ENCODE measurements at places on chromosomes 1 and 21.

- DNase-seq, result no peak
These were observed 33.9 kb downstream of the TMEM63A start for GRCh38 chr1:225848030-225848955.

- DNase-seq, result no peak
These were observed 2.9 kb downstream of the TNFAIP8L2 start for GRCh38 chr1:151159373-151159772.

DNA sequence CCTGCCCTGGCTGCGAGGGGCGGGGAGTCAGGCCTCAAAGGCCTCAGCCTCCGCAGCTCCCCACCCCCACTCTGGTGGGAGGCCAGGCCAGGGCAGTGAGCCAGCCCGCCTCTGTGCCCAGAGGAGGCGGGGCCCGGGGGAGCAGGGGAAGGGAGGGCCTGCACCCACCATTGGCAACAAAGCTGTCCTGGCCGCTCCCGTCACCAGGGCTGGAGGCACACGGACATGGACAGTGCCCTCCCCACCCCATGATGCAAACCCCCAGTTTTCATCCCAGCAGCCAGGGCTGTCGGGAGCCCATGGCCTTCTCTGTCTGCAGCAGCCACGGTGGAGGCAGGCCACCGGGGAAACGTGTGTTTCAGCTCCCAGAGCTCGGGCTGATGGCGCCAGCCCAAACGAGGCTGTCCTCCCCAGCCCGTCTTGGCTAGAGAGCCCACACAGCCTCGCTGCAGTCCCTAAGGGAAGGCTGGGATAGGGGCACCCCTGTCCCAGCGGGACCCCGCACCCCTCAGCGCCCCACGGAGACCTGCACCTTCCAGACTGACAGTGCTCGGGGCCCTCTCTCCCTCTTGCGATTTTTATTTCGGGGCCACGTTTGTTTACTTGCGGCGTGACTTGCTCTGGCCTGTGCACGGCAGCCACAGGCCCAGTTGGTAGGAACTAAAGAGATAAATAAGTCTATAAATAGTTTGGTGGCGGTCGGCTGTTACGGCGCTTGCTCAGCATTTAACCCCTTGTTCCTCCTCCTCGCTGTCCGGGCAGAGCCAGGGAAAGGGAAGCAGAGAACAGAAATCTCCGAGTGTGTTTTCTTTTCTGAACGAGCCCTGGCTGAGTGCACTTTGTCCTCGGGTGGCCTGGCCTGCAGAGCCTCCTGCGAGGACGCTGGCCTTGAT is 101.8 kb downstream of the PRDM16 start:
- DNase-seq, result peak; percentile 84

DNA sequence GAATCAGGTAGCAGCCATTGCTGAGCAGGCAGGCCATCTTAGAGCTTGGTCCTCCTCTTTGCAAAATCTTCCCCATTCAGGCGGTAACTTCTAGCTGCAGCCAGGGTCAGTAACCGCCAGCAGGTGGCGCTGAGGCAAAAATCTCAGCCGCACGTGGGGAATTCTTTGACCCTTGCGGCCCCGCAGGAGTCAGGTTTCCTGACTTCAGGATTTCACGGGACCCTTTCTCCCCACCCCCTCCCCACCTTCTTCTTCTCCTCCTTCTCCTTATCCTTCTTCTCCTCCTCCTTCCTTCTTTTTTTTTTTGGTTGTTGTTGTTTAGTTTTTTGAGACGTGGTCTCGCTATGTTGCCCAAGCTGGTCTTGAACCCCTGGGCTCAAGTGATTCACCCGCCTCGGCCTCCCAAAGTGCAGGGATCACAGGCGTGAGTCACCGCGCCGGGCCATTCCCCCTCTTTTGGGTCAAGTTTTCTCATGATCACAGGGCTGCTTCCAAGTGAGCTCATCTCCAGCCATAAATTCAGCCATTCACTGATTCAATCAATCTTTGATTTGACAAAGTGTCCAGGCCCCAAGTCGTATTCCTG is 33.4 kb upstream of the TENT5B start:
- no peak for DNase-seq

DNA sequence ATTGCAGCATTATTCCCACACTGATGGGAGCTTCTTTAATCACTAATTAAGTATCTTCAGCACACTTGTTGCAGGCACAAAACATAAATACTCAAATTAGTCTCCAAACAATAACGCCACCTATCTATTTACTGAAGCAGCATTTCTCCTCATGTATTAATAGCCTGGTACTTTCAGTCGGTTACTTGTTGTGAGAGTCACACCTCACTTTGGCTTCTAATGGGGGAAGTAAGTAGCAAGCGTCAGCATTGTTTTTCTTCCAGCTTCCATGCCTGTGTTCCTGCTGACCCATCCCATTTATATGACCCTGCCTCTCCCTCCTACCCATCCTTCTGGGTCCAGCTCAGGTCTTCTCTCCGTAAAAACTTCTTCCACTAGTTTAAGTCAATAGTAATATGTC is 31.9 kb upstream of the DENND1B start:
- DNase-seq, result no peak

DNA sequence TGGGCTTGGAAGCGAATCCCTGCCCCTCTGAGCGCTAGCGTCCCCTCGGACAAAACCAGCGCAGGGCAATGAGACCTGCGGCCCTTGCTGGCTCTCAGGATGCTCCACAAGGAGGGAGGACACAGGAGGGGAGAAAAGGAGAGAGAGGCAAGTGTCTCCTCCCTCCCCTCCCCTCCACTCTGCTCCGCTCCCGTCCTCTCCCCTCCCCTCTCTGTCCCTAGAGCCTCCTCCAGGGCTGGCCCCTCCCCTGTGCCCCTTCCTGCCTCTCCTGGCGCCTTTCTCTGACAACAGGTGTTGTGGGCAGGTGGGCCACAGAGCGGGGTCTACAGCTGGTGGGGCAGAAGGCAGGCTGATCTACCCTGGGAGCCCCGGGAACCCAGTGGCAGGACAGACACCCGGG is 35.2 kb downstream of the TP73 start:
- no peak for DNase-seq

DNA sequence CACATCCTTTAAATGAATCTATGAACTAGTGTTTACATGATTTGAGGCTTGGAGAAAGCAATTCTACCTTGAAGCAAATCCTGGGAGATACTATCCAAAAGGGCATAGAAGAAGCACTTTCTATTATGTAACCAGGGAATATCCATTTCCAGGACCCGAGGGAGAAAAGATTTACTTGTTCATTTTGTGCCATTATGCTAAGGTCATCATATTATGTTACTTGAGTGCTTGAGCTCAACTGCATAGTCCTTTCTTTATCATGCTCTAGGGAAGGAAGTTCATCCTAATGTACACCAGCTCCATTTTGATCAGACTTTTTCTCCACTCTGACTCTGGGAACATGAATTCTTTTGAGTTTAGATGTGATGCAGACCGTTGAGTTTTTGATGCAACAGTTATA is 188.6 kb upstream of the SNX7 start:
- no peak for DNase-seq

GRCh38 chr1:154405747-154406571 is 816 bp downstream of the IL6R start:
- peak; percentile 68 for DNase-seq

DNA sequence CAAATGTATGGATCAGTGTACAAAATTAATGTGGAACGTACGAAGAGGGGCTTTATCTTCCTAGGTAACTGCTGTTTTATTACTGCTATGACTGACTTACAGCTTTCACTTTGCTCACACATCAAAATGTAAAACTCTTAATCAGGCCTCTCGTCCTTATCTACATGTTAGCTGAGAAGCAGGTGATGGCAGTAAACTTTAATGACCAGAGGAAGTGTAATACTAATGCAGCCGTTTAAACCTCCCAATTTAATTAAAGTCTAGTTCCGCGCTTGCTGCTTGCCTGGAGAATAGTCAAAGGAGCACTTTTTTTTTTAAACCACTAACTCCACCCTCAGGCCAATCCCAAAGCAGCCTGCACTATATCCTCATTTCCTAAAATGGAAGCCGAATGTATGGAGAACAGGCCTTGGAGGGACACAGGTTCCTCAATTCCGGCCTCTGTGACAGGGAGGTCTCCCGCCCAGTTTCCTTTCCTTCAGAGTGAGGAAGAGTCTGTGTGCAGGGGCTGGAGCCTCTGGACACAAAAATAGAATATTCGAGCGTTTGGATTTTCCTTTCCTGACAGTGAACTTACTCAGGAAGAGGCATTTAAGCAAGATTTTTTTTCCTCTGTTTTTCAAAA is 36.7 kb upstream of the RASAL2 start:
- no peak for DNase-seq

DNA sequence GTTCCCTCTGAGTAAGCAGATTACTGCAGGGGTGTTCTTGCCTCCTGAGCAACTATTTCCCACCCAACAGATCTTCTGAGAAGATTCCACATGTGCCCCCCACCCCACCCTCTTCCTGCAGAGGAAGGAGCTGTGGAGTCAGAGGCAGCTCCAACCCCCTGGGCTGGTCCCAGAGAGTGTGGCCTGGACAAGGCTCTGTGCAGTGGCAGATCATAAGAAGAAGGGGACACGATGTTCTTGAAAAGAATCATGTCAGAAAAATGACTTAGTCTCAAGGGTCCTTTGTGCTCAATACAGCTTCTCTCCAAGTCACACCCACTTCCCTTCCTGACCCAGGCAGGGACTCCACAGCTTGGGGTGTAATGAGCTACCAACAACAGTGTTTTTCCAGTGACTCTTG is 95.2 kb downstream of the SYF2 start:
- DNase-seq, result no peak

- DNase-seq, result no peak
These were observed 18.4 kb downstream of the CNIH4 start for GRCh38 chr1:224375059-224375458.

- DNase-seq, result peak; percentile 86
These were observed 31.2 kb downstream of the CDCP2 start for GRCh38 chr1:54121482-54122134.

- no peak for DNase-seq
These were observed 93.0 kb downstream of the APP start for GRCh38 chr21:26077521-26077920.

DNA sequence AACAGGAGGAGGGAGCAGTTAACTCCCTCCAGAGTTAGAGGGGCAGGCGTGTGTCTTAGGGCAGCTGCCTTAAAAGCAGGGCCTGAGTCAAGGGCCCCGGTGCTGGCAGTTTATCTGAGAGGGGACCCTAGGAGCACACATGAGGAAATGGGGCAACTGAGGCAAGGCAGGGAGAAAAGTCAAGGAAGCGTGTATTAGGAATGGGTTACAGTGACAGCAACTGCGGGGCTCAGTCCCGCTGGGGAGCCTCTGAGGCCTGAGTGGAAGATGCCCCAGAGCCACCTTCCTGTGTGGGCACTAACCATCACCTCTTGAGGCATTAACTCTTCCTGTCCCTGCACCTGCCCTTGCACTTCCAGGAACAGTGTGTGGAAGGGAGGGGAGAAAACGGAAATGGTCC is 276.3 kb downstream of the MATN1 start:
- DNase-seq, result no peak

DNA sequence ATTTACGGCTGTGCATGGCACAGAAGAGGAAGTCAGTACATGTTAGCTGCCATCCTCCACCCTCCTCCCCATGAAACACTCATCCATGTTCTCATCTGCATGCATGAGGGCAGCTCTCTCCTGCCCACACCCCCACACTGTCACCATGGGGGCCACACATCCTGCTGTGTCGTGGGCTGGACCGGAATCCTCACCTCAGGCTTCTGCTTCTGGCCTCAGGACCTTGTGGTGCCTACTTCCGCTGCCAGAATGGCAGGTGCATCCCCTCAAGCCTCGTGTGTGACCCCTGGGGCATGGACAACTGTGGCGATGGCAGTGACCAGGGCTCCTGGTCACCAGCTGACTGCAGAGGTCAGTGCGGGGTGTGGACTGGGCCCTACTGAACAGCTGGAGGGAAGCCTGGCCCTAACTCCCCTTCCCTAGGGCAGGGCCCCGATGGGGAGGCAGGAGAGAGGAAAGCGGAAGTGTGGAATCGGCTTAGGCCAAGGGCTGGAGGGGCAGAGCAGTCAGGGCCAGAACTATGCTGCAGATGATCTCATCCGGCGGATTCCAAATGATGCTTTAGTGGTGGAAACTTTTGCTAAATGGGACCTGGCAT is 3.8 kb downstream of the LDLRAD2 start:
- no peak for DNase-seq

DNA sequence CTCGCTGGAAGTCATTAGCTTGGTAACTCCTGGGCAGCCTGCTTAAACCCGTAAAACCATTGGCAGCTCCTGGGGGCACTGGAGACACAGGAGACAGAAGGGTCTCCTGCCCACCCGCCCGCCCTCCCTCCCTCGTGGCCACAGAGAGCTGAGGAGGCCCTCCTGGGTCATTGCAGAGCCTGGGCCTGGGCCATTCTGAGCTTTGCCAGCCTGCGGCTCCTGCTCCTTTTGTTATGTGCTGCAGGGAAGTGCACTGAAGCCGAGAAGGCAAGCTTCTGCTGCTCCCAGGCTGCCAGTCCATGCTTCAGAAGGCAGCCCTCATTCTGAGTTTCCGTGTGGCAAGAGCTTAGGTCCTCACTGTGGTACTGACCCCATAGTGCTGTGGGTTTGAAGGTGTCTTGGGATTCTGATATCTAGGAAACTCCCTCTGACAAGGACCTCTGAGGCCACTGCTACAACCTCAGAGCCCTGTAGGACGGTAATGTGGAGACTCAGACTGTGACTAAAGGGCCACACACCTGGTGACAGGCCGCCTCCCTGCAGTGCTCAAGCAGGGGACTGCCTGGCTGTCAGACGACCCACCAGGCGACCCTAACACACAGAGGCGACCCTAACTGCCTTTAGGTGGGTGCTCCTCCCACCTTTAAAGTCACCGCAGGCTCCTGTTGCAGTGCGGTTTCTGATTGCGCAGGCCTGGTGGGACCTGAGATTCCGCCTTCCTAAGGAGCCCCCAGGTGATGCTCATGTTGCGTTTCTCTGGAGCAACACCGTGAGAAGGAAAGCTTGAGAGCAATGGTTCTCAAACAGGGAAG is 118.7 kb downstream of the IER5 start:
- no peak for DNase-seq

GRCh38 chr1:115440733-115441132 is 102.7 kb upstream of the NGF start:
- no peak for DNase-seq

DNA sequence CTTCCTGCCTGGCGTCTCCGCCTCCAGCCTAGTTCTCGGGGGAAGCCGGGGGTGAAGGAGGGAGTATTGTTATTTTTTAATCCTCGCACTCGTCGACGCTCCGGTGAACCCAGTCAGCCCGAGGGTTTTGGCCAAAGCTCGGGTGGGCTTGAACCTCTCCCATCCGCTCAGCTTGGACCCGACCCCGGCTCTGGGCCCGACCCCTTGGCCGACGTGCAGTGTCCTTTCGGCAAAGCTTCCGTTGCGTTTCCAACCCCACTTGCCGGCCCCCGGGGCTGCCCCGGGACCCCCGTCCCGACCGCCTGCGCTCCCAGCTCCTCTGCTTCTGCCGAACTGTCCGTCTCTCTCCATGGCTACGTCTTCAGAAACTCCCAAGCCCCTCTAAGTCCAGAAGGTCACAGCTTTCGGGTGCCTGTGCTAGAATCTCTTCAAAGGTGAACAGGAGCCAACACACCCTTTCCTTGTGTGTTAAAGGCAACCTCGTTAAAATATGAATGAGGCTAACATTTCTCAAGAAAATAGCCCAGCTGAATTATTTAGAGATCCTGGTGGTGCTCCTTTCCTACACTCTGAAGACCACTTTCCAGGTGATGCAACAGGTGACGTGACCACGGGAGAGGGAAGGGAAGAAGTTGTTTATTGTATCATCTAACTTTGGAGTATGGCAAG is 647 bp downstream of the DESI2 start:
- DNase-seq, result peak; percentile 34
